T-helper 2 cell treated with Interferon-gamma antibody and Interleukin-4, amounts not matched to agents 5 μg/mL and 100 μg/mL, for 36 hours (primary cell): ENCODE measurements at places on chromosomes 3 and 15.
A peak's percentile ranks its signal among the peaks of the same experiment; 100 is the strongest.

DNA sequence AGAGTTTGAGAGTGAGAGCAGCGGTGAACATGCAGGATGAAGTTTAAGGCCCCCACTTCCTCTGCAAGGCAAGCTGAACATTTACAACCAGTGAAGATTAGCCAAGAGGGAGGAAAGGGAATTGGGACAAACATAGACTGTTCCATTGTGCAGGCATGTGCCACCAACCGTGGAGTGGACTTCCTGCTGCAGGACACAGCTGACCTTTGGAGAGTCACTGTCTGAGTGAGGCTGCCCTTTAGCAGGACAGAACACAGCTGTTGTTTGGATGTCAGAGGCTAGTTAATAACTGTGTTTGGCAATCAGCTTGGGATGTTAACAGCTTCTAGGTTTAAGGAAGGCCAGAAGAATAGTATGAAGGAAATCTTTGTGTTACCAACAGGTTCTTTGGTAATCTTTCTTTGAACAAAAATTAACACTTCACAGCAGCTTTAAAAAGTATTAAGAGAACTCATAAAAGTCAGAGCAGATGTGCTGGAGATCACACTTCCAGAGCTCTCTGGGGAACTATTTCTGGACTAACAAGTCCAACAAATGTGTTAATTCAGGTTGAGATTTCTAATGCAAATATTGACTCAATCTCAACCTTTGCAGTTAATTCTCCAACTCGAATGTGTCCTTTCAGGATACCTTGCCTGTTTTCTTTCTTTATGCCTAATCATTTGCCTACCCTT is 31.4 kb downstream of the CTDSPL start:
- no peak for DNase-seq

GRCh38 chr3:86969500-86970189 is 21.3 kb downstream of the VGLL3 start:
- DNase-seq: no peak

DNA sequence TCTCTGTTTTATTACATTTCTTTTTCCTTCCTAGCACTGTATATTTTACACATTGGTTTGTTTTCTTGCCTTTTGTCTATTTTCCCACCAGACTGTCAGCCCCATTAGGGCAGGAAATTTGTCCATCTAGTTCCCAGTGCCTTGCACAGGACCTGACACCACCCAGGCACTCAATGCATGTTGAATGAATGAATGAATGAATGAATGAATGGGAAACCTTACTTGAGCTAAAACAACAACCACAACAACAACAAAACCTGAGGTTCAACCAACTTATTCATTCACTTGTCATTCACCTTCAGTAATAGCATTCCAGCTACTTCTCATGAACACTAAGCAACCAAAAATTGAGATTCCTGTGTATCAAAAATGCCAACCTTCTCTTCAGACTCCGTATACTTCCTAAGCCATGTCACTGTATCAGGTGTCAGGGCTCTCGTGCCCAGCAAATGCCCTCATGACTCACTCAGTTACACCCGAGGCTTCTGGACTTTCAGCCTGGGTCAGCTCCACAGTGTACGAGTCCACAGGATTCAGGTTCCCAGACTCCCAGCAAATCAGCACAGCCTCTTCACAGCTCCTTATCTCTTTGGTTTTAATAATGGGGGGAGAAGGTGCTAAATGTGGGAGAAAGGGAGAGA is 37.3 kb downstream of the FSD2 start:
- no peak for DNase-seq

- no peak for DNase-seq
These were observed 113.5 kb upstream of the SLC7A14 start for GRCh38 chr3:170699158-170700053.

DNA sequence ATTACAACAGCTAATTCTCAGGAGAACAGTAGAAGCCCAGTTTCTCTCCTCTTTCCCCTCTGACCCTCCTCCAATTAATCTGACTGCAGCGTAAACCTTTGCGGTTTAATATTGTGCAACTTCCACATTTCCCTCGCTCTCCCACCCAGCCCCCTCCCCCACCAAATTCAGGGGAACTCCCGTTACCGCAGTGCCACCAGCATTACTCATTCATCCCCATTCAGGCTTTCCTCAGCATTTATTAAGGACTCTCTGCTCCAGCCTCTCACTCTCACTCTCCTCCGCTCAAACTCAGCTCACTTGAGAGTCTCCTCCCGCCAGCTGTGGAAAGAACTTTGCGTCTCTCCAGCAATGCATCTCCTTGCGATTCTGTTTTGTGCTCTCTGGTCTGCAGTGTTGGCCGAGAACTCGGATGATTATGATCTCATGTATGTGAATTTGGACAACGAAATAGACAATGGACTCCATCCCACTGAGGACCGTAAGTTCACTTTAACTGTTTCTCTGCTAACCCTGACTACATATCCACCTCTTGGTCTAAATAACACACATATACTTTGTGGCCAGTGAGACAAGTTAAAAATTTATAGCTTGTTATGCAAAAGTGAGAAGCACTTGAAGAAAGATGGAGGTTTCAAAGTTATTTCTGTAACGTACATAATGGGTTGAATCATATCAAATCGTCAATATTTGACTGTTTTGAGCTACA is at the start of gene PTX3:
Gene PTX3 (plus strand): TSS at position 268 of the 709 bp plus-strand sequence. CDS start 84 bp downstream, at position 352.
- no peak for DNase-seq

DNA sequence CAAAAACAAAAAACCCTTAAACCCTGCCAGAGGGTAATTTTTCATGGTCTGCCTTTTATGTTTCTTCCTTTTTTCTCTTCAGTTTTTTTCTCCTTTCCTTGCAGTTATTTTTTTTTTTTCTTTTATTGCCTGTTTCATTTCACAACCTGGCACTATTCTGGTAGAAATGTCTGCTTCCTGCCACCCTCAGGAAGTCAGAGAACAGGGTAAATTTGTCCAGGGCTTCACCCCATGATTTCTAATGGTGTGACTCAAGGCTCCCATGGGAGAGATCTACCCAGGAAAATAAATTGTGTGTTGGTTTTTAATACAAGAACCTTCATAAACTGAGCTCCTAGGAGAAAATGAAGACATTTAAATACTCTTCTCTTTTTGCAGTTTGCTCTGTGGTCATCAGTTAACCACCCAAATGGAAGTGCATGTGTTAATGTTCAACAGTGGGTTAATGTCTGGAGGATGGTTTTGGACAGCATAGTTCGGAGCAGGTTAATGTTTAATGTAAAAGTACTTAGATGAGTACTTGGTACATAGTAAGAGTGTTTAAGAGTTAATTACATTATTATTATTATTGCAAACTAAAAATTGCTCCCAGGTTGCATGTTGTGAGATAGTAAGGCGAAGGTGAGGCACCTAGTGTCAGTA is 45.9 kb downstream of the CGNL1 start:
- DNase-seq: no peak

GRCh38 chr3:145124900-145125678 is 1035.9 kb downstream of the PLOD2 start:
- DNase-seq: no peak

DNA sequence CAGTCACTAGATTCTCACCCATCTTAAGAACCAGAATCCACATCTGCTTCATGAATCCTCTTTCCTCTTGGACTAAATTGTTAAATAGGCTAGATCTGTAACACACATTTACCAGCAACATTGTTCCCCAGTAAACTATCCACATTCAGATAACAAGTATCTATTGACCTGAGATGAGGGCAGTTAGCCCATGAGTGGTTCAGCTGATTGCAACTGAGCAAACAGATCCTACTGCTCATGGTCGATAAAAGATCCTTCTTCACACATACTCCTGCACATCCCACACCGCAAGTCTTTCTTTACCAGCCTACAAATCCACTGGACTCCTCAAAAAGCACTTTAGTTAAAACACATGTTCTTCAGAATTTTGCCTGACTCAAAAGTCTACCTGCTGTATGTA is 59.2 kb downstream of the UACA start:
- DNase-seq: no peak

DNA sequence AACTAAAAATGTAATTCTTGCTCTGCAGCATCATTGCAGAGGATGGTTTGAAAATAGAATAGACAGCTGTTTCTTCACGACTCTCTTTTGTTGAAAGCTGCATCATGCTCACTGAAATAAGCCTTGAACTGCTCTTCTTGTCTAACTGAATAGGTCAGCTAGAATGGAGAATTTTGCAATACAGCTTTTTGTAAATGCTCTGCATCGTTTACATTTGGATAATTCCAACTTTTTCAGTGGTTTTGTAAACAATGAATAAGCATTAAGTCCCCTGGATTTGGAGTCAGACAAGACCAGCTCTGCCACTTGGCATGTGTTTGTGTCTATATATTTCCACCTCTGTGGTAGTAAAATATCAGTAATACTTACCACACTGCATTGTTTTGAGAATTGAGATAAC is 95.2 kb downstream of the PLSCR2 start:
- DNase-seq: no peak

DNA sequence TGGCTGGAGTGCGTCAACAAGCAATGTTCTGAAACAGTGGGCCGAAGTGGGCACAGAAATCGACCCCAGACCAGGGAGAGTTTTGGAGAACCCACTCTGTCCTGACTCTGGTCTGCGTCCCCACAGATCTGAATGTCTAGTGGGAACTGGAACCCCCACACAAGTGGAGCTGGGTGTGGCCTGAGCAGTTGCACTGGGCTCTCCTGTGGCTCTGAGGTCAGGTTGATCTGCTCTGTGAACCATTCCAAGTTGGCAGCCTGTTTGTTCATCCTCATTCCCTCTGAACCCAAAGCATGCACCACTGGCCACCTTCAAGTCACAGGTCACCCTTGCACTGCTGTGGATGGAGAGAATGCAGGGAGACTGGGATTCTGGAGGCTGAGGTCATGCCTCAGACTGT is 60.5 kb downstream of the STARD5 start:
- no peak for DNase-seq

GRCh38 chr15:101543431-101543830 is 53.9 kb upstream of the PCSK6 start:
- no peak for DNase-seq

GRCh38 chr15:82566690-82567089 is 26.4 kb upstream of the RPS17 start:
- no peak for DNase-seq

- DNase-seq: no peak
These were observed 49.6 kb downstream of the ECT2 start for GRCh38 chr3:172800156-172800555.

DNA sequence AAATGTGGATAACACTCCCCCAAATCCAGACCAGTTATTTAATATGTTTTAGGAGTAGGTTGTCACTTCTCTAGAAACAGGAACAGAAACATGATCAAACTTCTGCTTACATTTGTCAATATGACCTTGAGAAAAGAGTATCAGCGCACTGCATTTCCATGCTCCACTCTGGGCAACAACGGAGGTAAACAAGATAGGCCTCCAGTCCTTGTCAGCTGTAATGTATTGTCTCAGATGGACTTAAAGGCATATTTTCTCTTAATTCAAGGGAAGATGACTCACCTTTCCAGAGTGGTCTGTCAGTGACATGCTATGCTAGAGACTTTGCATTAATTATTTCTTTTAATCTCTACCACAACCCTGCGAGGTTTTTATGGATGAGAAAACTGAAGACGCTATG is 51.6 kb upstream of the TCF12 start:
- no peak for DNase-seq

- DNase-seq: no peak
These were observed 636.4 kb downstream of the OTOL1 start for GRCh38 chr3:162132981-162133380.

GRCh38 chr15:23524816-23525215 is 40.7 kb upstream of the MKRN3 start:
- DNase-seq: no peak

DNA sequence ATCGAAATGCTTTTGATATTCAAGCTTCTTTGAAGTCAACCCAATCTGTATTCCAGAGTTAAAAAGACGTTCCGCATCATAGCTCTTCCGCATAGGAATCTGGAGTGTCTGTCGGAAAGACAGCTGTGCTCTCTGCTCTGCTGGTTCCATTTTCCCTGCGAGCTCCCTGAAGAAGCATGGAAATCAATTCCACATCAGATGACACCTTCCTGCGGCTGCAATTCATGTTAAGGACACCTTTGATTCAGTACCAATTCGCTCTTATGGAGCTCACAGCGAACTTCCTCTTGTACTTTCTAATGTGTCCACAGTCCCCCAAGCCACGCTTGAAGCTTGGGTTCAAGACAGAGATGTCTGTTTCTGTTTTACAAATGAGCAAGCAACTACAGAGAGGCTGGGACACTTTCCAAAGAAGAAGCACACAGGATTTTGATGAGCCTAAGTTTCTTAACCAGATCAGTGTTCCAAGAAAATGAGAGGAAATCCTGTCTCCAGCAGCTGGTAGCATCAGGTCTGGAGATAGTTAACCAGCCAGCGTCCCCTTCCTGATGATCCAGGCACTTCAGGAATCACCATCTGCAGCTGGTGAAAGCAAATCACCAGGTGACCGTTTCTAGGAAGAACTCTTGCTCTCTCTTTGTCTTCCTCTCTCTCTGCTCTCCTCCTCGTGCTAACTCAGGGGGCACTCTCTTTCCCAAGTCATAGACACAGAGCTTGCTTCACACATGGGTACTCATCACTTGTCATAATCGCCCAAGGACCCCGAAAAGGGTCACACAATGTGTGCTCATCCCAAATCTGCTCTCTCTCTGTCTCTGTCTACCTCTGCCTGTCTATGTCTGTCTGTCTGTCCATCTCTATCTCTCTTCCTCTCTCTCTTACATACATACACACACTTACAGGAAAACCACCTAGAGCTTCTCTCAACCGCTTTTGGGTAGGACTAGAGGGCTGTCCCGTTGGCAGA is 281.8 kb downstream of the FAM43A start:
- DNase-seq: no peak

GRCh38 chr15:58142827-58143461 is 4.8 kb downstream of the AQP9 start:
- no peak for DNase-seq

DNA sequence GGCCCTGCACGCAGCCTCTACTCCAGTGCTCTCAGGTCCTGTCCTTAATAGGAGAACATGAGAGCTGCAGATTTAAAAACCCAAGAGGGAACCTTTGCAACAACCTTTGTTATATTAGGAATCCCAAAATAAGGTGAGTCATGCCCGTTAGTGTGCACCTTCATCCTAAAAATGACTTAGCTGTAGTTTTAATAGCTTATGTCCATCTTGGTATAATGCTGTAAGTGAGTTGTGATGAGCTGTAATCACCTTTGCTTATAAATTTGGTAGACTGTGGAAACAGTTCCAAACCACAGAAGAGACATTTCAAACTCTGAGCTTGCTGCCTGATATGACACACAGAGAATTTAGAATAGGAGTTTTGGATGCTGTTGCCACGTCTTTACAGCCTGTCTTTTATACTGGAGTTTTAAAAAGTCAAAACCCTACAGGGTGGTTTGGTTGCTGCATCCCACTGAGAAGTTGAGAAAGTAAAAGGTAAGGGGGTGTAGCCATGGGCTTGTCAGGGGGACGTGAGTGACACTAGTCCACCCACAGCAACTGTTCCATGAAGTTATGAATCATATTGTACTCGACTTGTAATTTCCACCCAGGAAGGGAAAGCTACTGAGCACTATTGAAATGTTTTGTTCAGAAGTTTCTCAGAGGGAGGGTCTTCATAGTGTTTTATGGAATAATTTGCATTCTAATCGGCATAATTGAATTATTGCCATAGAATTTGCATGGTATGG is 27.4 kb upstream of the CD47 start:
- peak; percentile 55 for DNase-seq

GRCh38 chr3:75224412-75224811 is 439.7 kb upstream of the FRG2C start:
- no peak for DNase-seq
